ENCODE measurements at places on chromosomes 6 and 20. TPM values are rescaled to one million over a fixed set of nuclear protein-coding genes. Genes with fewer than 3 reads are reported as not detected.

Gene WFDC12
- total RNA-seq = 8.9 TPM

Gene RGS17
- total RNA-seq = 1.4 TPM

Gene MUCL3
- total RNA-seq = not detected

Gene OR11A1
- total RNA-seq = not detected

Gene OLIG3
- total RNA-seq = not detected

Gene LAMA2
- 0.68 TPM for total RNA-seq

Gene OR2B2
- not detected for total RNA-seq

Gene DEFB123
- total RNA-seq = not detected

Gene PNPLA1
- total RNA-seq = 0.36 TPM

Gene RIMS1
- total RNA-seq = not detected

Gene KIF25
- total RNA-seq = not detected

Gene CRIP3
- not detected for total RNA-seq

Gene WFDC5
- 0.64 TPM for total RNA-seq

Gene WFDC2
- total RNA-seq = 12.0 TPM

Gene SNX9
- 24.9 TPM for total RNA-seq

Gene ECT2L
- 0.34 TPM for total RNA-seq

Gene GTSF1L
- not detected for total RNA-seq

Gene CCR6
- total RNA-seq = not detected

Gene DLK2
- total RNA-seq = 4.8 TPM

Gene ALDH5A1
- 0.68 TPM for total RNA-seq

Gene OR2H2
- not detected for total RNA-seq

Gene C20orf141
- total RNA-seq = not detected

Gene TSBP1
- total RNA-seq = not detected

Gene GSTA2
- not detected for total RNA-seq

Gene POM121L2
- total RNA-seq = not detected

Gene AIF1
- total RNA-seq = not detected

Gene MAS1
- not detected for total RNA-seq

Gene RCAN2
- total RNA-seq = under 0.01 TPM

Gene KCNB1
- not detected for total RNA-seq

Gene RSPH9
- total RNA-seq = 0.07 TPM

Gene C20orf144
- under 0.01 TPM for total RNA-seq

Gene ARFGAP1
- 45.1 TPM for total RNA-seq

Gene SLC22A1
- total RNA-seq = 0.34 TPM

Gene NCOA7
- 66.0 TPM for total RNA-seq

Gene IYD
- not detected for total RNA-seq

Gene GRIK2
- total RNA-seq = 0.34 TPM

Gene OARD1
- total RNA-seq = 16.4 TPM

Gene MEI4
- under 0.01 TPM for total RNA-seq

Data from nasal cavity respiratory epithelium epithelial cell of viscerocranial mucosa (primary cell).